ENCODE measurements at places on chromosomes 6 and 20.

DNA sequence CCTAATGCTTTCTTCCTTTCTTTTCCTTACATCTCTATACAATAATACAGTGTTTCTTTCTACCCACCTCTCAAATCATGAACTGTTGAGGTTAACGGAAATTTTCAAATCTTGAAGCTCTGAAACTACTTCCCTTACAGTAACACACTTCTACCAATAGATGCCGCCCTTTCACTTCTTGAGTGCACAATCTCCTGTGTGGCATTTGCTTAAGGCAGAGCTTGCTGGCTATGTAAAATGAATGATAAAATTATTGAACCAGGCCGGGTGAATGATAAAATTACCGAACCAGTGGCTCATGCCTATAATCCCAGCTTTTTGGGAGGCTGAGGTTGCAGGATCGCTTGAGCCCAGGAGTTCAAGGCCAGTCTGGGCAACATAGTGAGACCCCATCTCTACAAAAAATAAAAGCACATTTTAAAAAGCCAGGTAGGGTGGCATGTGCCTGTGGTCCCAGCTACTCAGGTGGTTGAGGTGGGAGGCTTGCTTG is 56.8 kb downstream of the KCNS1 start:
- DNase-seq, result peak; percentile 33

DNA sequence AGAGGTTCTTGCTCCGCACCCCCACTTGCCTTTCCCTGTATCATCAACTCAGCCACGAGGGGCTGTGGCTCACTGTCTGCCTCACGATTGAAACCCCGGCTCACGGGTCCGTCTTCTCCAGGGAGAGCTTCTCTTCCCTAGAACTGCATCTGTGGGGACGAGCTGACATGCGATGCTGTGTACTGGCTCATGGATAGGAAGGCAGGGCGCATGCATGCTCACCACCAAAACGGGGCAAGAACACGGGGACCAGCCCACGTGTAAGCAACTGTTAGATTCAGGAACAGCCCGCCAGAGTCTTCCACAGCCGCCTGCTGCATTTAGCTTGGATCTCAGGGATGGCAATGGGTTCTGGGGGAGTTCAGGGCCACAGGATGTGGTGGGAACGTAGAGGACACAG is 275.9 kb upstream of the CDH4 start:
- DNase-seq, result no peak

DNA sequence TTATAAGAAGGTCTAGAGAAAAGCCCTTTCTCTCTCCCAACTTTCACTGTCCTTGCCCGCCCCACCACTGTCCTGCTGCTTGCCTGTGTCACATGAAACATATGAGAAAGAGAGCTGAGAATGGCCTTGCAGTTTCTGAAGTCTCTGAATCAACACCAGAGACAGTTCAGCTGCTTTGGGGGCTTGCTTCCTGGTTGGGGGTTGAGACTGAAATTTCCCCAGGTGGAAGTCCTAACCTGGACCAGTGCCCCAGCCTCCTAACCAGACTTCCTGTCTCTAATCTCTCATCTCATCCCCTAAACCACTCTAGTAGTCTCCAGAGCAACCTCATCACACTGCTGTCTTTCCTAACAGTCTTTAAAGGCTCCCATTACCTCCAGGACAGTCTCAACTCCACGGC is 10.7 kb downstream of the TRAM2 start:
- no peak for DNase-seq

DNA sequence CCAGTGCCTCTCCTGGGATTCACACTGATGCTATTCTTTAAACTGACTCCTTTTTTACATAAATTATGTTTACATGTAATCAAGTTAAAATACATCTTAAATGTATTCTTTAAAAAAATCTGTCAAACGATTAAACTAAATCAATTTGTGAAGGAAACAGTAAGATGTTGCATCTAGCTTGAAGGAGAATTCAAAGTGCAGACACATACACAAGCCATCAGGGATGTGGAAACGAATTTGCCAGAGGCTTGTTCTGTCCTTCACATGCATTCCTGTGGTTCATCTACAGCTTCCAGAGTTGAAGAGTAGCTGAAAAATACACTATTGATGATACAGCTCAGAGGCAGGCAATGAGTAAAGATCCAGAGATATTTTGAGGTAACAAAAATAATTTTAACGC is 7.3 kb upstream of the BPIFB3 start:
- DNase-seq, result no peak

DNA sequence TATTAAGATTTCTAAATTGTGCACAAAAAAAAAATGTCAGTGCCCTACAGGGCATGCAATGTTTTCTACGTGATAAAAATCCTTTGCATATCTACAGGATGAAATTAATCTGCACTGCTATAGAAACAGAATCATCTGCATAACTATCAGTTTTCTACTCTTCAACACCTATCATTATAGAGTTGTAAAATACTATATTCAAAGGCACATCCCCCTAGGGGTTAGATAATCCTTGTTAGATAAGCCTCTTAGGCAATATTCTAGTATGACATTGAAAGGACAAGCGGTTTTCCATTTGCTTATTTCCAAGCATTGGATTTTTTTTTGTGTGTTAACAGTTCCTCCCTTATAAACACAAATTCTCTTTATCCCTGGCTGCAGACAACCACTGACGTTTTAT is 98.7 kb upstream of the LAMA2 start:
- DNase-seq, result no peak

DNA sequence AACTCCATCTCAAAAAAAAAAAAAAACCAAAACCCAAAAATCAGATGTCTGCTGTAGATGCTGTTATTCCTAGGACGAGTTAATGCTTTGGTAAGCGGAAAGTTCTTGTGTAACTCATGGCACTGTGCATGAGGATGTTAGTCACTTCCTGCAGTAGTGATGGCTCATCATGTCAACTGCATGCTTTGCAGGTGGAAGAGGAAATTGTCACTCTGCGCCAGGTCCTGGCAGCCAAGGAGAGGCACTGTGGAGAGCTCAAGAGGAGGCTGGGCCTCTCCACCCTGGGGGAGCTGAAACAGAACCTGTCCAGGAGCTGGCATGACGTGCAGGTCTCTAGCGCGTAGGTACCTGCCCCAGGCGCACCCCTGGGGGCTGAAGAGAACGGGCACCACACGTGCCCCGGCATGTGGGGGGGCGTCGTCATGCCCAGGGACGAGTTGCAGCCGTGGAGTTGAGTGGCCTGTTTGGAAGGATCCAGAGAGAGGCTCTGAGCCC is 8.5 kb downstream of the TPD52L2 start:
- DNase-seq, result no peak

DNA sequence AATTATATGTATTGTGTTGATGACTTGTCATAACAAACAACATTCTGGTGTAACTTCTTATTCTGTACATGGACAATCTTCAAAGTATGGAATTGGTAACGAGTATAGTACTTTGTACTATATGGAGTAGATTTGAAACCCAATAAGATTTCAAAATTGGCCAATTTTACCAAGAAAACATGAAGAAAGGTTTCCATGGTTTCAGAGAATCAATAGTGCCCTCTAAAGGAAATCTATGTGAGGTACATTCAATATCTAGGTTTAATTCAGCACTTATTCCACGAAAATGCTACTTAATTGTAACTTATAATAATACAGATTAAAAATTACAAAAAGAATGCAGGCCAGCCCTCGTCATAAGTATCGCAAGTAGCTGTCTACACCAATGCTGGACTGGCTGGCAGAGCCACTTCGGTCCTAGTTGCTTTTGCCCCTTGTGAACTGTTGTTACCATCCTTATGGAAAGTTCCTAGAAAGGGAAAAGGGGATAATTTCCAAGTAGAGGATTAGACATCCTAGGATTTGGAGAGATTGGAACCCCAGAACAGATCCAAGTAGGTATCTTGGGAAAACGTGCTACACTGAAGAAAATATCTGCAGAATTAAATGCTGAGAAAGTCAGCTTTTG is 70.9 kb downstream of the LCA5 start:
- no peak for DNase-seq

DNA sequence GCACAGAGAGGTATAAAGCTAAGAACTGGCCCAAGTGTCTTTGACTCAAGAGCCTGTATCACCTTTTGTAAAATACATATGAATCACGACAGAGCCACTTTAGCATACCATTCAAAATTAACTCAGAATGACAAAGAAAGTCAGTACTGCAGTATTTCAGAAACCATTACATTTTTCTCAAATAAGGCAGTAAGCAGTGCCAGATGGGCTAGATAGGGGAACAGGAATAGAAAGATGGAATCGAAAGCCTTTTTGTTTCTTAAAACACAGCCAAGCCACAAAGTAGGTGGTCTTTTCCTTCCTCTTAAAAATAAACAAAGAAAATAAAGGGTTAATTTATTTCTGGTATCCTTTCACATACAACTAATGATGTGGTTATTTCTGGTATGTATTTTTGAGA is 10.3 kb downstream of the CLDN20 start:
- no peak for DNase-seq

DNA sequence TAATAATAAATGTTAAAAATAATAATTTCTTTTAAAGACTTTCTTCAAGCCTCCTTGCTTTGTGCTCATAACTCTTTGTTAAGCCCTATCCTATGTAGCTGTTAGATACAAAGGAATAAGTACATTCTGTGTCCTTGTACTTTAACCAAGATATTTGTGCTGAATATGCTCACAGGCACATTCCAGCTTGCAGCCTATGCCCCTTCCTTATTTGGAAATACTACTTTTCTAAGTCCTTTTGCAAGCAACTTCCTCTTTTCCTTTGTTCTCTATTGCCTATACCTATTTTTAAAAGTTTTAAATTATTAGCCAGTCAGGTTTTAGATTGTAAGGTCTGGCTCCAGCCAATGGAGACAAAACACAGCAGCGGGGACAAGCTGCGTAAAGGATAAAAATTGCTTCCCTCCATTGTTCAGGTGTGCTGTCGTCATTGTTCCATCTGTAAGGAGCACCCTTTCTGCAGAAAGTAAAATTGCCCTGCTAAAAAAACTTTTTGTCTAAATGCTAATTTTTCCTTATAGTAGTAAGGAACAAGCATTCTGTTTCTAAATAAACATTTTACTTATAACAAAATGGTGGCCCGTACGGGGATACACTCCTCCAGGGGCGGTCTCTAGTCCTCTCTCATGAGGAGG is 80.2 kb downstream of the SYTL3 start:
- no peak for DNase-seq

GRCh38 chr6:106022801-106023200 is 63.3 kb upstream of the PRDM1 start:
- no peak for DNase-seq

- DNase-seq, result no peak
Measured at GRCh38 chr6:15358579-15359327, 112.9 kb downstream of the JARID2 start.

DNA sequence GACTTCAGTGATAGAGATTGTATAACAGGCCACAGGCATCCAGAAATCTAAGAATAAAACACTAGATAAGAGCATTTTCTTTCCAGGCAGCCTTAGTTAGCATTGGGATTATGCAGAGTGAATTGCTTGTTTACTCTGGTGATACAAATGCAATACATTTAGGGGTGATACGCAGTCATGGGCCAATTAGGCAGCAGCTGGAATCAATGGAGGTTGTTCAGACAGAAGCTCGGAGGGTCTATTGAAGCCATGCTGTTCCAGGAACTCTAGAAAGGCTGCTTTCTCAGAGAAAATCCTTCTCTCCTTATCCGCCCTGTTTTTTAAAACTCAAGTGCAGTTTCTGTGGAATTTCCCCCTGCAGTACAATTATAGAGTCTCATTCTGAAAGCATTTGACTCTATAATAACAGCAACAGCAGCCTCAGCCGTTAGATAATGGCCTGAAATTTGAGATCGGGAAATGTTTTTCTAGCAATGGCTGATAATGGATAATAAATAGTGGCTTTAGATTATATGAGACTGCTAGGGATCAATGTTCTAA is 364.3 kb upstream of the HS3ST5 start:
- no peak for DNase-seq

- no peak for DNase-seq
Measured at GRCh38 chr20:19047040-19047950, 165.1 kb upstream of the SLC24A3 start.

GRCh38 chr6:72140795-72141194 is 254.4 kb downstream of the RIMS1 start:
- DNase-seq, result no peak

GRCh38 chr6:9766240-9766915 is 648.5 kb downstream of the TFAP2A start:
- no peak for DNase-seq

DNA sequence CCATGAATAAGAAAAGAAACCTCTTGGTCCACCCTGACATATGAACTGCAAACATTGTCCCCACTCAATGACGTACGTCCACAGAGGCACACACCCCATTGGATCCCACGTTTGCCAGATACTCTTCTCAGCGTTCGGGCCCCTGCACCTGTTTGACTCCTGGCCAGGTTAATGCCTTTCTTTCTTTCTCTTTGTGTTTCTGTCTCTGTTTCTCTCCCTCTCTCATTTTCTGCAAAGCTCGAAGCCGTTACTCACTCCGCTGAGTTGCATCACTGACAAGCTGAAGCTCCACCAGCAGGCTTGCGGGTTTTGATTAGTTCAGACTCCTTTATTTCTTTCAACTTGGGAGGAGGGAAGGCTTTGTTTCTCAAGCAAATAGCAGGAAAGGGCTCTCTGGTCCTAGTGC is 135.5 kb upstream of the SUPT3H start:
- no peak for DNase-seq

DNA sequence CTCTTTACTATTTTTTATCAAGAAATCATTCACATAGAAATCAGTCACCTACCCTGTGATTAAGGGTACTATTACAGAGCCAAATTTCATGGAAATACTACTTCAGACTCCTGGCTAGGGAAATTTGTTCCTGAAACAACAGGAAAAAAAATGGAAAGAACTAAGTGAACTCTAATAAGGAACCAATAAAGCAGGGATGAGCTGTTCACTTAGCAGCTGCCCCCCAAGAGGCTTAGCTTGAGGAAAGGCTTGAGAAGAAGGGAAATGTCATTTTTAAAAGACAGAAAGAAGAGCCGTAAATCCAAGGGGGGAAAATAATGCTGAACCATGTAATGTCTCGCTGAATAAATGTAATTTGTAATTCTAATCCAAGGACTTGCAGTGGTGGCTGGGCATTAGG is 88.8 kb downstream of the COL21A1 start:
- no peak for DNase-seq

- DNase-seq, result no peak
Measured at GRCh38 chr6:41567684-41568083, 21.5 kb downstream of the FOXP4 start.

- DNase-seq, result no peak
Measured at GRCh38 chr6:140027219-140027618, 652.8 kb upstream of the CITED2 start.
